ENCODE measurements at places on chromosomes 3 and 15.

DNA sequence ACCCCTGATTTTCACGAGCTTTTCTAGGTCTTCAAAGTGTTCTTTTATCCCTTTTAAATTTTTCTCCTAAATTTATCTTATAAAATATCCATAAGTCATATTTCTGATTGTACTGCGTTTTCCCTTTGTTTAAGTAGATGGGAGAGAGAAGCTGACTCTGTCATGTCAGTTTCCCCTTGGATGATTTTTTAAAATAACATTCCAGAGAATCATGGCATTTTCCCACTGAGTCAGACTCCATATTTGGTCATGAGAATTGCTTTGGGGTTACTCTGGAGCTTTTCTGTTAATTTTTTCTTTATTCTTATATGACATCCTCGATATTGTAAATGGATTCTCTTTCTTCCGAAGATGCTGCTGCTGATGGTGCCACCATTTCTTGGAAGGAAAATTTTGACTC, 28.6 kb upstream of the UMPS start:
- no peak for DNase-seq

GRCh38 chr15:61118885-61119284, 110.2 kb downstream of the RORA start:
- no peak for DNase-seq

- no peak for DNase-seq
These were observed 499.5 kb downstream of the NTRK3 start for GRCh38 chr15:87757084-87757483.

DNA sequence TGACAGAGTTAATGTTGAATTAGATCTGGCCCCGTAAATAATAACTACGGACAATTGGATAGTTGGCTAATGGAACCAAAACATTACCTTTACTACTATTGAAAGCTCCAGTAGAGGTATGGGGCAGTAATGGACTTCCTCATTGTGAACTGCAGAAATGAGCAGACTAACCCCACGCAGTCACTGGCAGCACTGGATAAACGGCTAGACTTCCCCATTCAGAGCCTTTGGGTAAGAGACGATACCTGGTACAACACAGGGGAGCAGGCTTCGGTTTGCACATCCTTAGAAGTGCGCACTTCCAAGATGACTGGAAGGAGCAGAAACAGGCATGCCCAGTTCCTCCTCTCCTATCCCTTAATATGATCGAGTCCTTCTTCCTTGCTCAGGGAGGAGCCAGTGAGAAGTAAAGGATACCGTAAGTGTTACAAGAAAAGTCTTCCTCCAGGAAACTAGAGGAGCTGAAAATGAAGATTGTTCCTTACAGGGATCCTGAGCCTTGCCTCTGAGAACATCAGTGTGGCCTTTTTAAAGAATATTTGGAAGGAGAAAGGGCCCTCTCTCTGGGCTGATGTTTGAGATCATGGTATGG, 100.5 kb upstream of the NECTIN3 start:
- DNase-seq: no peak

DNA sequence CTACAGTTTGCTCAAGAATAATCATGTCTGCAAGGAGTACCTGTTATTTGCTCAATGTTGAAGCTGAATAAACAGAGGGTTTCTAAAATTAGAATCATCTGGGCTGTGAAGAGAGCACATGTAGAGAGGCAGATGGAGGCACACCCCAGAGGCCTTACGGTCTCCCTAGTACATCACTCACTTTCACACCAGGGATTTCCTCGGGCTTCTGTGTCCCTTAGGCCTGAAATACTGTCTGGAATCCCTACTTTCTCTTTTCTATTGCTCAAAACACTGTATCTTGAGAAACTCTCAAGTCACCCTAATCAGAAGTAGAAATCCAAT, 473.7 kb upstream of the ROBO2 start:
- no peak for DNase-seq

- DNase-seq: no peak
These were observed 486.1 kb upstream of the GOLIM4 start for GRCh38 chr3:168581771-168582225.

GRCh38 chr3:45546716-45547701, 47.5 kb upstream of the LIMD1 start:
- DNase-seq: peak; percentile 22

GRCh38 chr15:81024936-81025335, 24.2 kb downstream of the TLNRD1 start:
- DNase-seq: no peak

- no peak for DNase-seq
These were observed 28.3 kb downstream of the MASP1 start for GRCh38 chr3:187263270-187263669.

DNA sequence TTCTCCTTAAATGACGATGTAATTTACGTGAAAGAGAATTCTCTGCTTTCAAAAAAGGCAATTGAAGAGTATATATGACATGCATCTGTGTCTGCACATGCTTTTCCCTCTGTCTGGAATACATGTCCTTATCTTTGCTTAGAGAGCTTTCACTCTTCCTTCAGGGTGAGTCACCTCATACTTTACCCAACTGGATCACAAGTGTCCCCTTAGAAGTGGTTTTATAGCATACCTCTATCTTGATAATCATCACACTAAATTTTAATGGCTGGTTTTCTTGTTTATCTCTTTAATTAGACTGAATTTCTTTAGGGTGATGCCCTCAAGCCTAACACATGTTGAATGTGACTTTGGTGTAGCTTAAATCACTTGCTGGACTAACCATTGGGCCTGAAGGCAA, 178.9 kb downstream of the SV2B start:
- no peak for DNase-seq

GRCh38 chr3:71728632-71729342, 3.6 kb upstream of the EIF4E3 start:
- DNase-seq: no peak

GRCh38 chr15:52765785-52766184, 24.4 kb downstream of the ONECUT1 start:
- DNase-seq: no peak

- DNase-seq: no peak
These were observed 8.7 kb downstream of the CCR8 start for GRCh38 chr3:39338201-39338600.

DNA sequence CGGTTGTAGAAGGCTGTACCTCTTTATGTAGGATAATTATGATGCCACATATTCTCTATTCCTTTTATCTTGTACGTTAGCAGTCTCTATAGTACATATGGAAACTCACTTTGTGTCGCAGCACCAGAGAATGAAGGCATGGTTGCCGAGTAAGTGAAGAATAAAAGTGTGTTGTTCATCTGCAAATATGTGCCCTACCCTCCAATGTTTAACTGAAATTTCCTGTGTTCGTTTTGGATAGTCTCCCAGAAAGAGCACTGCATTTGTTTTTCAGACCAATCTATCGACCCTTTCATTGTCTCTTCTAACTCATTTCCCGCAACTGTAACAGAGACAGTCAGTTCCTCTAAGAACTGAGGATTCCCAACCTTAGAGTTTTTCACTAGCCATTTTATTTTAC, 592.8 kb downstream of the TUSC7 start:
- no peak for DNase-seq

DNA sequence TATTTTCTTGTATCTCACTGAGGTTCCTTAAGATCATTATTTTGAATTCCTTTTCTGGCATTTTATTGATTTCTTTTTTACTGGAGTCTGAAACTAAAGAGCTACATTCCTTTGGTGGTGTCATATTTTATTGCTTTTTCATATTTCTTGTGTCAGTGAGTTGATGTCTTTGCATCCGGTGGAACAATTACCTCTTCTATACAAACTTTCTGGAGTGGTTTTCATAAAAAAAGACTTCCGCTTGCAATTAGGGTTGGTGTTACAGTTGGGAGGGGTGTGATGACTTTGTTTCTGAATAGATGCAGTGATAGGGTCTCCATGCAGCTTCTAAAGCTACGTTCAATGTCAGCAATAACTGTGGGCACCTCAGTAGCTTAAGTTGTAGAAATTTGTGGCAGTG, 181.7 kb downstream of the LPP start:
- DNase-seq: no peak

- DNase-seq: no peak
These were observed 99.9 kb downstream of the ANO10 start for GRCh38 chr3:43521941-43522340.

GRCh38 chr15:45481135-45481534, 41.4 kb downstream of the SLC30A4 start:
- no peak for DNase-seq

DNA sequence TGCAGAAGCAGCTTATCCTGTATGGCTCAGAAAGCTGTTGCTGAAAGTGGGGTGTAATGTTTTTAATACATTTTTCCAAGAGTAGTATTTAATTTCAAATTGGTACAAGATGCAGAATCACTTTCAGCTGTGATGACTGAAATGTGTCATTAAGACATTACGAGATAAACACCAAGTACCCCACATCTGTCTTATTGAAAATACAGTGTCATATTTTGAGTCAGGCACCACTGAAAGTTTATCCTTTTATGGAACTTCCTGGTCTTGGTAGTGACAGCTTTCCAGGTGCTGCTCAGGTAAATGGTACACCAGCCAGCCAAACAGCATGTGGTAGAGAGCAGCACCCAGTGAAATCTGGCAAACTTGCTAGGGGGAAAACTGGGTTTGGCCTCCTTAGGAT, 16.9 kb downstream of the ASTE1 start:
- DNase-seq: no peak

GRCh38 chr3:115470254-115470653, 153.1 kb upstream of the GAP43 start:
- no peak for DNase-seq

DNA sequence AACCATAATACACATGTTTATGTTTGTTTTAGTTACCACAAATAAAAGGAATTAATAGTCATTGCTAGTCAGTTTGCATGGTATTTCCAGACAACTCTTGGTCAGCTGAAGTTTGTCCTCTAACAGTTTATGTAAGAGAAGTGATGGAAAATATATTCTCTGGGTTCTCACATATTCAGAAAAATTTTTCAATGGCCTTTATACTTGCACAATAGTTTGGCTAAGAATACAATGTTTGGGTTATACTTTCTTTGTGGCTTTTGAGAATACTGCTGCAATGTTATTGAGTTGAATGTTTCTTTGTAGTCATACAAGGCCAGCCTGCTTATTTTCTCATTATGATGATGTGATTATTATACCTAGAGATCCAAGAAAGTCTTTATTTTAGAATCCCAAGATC, 133.9 kb downstream of the RAP2B start:
- DNase-seq: no peak

DNA sequence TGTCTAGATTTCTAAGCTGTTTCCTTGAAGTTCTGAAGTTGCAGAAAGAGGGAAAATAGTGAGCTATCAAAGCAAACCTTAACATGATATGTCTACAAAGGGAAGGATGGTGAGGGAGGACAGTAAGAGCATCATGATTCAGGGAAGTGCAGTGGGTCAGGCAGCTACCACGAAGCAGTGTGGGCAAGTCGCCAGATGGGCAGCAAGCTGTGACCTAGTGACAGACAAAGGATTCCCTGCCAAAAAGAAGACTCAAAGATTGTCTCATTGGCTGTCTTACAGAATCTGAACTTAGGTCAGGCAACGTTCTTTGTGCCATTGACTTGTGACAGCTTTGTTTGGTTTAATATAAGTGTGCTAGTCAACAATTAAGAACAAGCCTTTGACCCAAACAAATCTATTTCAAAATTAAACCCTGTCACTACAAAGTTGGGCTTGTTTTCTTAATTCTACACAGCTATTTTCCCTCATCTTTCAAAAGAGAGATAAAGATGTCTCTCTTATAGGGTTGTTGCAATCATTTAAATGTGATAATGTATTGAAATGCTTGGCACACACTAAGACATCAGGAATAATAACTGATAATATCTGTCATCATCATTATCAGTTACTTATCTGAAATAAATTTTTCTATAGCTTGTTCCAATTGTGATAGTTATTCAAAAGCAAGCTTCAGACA, 153.3 kb downstream of the ECT2 start:
- DNase-seq: no peak

DNA sequence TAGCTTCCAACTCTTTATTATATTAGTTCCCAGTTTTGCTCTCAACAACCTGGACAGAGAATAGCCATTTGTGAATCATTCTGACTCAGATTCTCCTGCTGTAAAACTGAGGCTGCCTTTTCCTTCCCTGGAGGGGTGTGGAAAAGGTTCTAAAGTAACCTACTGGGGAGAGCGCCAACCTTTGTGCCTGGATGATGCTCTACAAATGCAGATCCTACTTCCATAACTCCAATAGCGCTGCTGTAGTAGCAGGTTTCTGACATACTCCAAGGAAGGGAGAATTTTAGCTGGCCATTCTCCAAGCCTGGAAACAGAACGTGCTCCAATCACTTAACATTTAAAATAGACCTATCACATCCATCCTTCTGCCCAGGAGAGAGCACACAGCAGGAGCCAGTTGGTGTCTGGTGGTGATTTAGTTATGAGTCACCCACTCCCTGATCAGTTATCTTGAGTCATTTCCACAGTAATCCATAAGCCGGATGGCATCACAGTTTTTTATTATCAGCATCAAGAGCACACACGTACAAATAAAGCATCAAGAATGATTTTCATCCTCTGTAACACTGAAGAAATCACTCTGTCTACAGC, 38.3 kb downstream of the MYH15 start:
- no peak for DNase-seq

- DNase-seq: no peak
These were observed 143.4 kb downstream of the PDCD6IP start for GRCh38 chr3:33941804-33942203.

GRCh38 chr3:121096953-121097352, 188.9 kb downstream of the STXBP5L start:
- DNase-seq: no peak

- DNase-seq: peak; percentile 17
These were observed 1.8 kb upstream of the ZSCAN2 start for GRCh38 chr15:84598993-84599392.

- DNase-seq: no peak
These were observed 26.9 kb downstream of the SENP2 start for GRCh38 chr3:185613016-185613415.

DNA sequence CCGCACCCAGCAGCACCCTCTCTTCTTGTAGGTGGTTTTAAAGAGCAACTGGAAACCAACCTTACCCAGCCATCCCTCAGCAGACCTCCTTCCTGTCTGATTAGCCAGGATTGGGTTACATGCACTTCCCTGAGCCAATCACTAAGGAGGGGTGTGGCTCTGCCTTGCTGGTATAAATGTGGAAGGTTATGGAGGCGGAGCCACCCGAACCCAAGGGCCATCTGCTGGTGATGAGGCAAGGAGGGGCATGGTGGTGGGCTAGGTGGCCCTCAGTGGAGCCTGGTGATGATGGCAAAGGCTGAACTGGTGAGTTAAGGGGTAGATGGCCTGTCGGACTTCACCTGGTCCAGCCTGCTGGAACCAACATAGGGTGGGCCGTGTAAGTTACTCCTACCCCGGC, 39.8 kb downstream of the CCDC33 start:
- DNase-seq: no peak

GRCh38 chr15:75723847-75724660, 11.4 kb upstream of the CSPG4 start:
- DNase-seq: no peak

- no peak for DNase-seq
These were observed 12.8 kb downstream of the LACTB start for GRCh38 chr15:63134245-63134985.

DNA sequence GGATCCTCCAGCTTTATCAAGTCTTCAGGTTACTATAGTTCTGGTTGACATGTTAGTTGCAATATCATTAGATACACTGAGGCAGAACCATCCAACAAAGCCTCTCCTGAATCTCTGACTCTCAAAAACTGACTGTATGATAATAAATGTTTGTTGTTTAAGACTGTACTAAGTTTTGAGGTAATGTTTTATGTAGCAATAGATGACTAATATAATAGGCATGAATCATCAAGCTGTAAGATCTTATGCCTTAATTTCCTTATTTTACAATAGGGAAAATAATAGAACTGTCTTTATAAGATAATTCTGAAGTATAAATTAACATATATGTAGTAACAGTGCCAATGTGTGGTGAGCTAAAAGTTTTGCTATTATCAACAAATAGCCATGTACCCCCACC, 88.9 kb upstream of the TBC1D5 start:
- no peak for DNase-seq
